ENCODE measurements at places on chromosomes 12 and 14.

DNA sequence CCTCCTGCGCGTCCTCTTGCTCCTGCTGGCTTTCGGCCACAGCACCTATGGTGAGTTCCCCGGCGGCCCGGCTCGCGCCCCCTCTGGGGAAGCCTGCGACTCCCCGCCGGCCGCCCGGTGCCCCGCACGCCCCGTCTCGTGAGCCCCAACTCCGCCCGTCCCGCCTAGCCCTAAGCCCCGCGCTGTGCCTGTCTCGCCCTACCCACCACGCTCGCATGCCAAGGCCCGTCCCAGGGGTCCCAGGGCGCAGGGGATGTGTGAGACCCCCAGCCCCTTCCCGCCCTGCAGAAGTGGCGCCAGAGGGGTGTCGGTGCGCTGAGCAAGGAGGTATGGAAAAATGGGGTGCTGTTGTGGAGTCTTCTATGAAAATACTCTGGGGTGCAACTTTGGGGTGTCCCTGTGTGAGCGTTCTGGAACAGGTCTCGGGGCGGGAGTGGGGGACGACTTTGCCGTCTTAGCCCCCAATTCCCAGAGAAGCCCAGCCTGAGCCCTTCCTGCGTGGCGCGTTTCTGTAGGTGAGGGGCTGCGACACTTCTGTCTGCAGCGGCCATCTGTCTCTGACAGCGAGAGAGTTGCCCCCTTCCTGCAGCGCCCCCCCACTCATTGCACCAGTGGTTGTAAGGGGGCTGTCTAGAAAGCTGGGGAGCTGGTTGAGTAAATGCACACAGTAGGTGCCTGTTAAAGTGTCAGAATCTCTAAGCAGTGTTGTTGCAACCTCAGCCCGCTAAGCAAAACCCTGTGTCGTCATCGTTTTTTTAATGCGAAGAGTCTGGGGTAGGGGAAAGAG is 587 bp downstream of the DLK1 start:
- DNase-seq: no peak

GRCh38 chr12:104683831-104684503 is 227.2 kb downstream of the CHST11 start:
- DNase-seq: no peak

DNA sequence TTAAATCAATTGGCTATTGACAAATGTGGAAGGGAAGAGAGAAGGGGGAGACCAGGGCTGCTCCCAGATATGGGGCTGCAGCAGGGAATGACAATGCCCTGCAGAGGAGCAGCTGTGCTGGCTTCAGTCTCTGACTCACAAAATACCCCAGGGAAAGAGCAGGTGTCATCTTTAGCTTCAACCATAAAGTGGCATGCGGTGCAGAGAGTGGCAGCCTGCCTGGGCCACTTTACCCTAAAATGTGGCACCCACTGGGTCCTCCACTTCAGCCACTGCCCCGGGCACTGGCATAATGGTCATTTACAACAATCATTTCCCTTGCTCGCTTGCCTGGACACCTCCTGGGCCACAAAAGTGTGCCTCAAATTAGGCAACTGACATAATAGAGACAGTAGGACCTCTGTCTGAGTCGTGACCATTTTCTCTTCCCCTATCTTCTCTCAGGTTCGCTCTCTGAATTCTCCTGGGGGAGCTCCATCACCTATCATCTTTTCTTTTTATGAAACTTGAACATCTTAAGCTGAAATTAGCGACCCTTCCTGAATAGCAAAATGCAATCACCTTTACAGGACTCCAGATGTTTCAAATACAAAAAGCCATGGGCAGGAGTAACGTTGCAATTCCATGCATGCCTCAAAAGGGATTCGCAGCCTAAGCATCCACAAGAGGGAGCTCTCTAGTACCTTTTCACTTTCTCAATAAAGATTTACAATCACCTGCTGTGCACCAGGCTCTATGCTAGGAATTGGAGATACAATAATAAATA is 179.9 kb upstream of the ATF7IP start:
- peak; percentile 17 for DNase-seq

- DNase-seq: no peak
Measured at GRCh38 chr12:108241986-108242703, 97.0 kb downstream of the CMKLR1 start.

- DNase-seq: no peak
Measured at GRCh38 chr12:113757221-113758002, 208.7 kb downstream of the RBM19 start.

- peak; percentile 91 for DNase-seq
Measured at GRCh38 chr12:116455540-116456329, 103.4 kb upstream of the MAP1LC3B2 start.

DNA sequence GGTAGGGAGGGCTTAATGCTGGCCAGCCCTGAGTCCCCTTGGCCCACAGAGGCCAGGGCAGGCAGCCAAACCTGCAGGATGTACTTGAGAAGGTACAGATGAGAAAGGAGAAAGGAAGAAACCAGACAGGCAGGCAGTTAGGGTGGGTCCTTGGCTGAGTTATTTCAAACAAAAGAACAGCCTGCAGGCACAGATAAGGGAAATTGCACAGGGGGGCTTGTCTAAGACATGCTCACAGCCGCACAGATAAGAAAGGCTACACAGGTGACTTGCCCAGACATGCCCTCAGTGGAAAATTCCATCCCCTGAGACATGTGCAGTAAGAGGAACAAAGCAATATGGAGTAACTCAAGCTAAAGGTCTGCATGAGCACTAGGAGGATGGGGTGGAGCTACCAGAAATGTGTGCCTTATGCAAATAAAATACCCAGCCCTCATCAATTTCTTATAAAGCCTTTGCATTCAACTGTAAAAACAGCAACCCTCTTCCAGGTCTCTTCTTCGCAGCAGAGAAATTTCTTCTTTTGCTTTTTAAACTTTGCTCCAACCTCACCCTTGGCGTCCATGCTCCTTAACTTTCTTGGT is 158.2 kb upstream of the RGS6 start:
- no peak for DNase-seq

DNA sequence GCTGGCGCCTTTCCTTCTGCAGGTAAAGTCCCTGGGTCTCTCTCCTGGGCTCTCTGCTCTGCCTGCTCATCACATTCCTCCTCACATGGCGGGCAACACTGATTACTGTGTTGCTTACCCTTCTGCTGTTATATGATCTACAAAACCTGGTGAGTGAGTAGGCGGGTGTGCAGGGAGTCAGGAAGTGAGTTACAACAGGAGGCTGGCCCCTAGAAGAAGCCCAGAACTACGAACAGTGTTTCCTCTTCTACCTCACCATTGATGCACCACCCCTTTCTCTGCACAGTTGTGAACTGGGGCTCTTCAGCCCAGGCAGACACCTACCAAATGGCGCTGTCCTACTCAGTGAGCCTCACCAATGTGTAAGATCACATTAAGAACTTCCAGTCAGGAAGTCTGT is 4.9 kb upstream of the KLHL33 start:
- DNase-seq: no peak

DNA sequence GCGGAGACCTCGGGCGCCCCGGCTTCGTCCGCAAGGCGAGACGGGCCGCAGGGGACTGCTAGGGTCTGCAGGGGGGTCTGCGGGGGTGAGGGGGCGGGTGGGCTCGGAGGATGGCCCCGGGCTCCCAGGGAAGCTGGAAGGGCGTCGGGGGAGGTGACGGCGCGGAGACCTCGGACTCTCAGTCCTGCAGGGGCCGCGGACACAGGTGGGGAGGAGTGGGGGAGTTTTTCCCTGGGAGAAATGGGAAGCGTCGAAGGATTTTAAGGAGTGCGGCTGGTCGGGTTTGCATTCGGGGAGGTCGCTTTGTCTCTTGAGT is 25.9 kb downstream of the ZBTB42 start:
- DNase-seq: no peak

DNA sequence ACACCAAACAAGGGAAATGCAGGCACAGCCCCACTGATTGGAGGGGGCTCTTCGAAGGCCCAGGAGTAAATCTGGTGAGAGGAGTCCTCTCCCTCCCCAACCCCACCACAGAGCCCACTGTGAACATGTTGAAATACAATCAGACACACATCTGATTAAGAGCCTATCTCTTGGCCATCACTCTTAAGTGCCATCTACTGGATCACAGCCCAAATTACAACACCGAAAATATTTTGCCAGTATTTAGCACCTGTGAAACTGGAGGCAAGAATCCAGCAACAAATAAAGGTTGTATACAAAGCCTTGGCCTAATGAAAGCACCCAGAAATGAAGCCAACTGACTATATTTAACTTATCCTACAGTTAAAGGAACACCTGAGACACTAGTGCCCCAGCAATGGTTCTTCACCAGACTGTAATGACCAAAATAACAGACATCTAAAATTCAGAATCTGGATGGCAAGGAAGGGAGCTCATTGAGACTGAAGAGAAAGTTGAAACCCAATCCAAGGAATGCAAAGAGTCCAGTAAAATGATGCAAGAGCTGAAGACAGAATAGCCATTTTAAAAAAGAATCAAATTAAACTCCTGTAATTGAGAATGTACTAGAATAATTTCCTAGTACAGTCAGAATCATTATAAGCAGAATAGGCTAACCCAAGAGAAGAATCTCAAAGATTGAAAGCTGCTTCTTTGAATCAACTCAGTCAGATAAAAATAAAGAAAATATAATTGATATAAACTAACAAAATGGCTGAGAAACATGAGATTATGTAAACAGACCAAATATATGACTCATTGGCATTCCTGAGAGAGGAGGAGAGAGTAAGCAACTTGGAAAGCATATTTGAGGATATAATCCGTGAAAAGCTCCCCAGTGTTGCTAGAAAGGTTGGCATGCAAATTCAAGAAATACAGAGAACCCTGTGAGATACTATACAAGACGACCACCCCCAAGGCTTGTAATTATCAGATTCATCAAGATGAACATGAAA is 1117.0 kb downstream of the FLRT2 start:
- DNase-seq: no peak

DNA sequence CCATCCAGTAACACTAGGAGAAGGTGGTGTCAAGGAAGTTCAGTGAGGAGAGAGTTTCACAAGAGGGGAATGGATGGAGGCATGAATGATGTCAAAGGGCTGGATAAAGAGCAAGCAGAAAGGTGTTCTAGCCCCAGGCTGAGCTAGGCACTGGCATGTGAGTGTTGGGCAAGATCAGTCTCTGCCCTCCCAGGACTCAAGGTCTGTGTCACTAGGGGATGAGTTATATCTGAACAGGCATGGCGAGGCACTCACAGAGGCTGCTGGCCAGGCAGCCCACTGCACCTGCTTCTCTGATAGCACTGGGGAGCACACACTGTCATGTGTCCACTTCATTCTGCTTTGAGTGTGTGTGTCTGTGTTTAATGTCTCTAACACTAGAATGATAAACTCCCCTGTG is 903.8 kb downstream of the BCL11B start:
- DNase-seq: no peak

- no peak for DNase-seq
Measured at GRCh38 chr12:22339691-22340090, 5.2 kb upstream of the ST8SIA1 start.

GRCh38 chr12:53324113-53324778 is 2.8 kb upstream of the AAAS start:
- no peak for DNase-seq

DNA sequence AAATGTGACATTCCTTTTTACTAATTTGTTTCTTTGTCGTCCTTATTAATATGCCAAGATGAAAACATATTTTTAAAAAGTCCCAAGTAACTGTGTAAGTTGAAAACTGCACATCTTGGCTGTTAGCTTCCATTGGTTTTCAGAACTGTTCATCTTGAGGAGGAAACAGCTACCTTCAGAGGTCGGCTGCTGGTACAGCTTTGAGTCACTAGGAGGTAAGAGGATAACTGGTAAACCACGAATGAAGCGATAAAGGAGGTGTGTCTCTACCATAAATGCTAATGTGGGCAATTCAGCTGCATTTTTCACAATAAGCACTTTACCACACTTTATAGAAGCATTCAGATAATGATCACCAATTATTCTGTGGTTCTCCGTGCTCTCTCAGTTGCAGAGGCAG is 137.5 kb upstream of the KRAS start:
- DNase-seq: no peak

GRCh38 chr14:82447586-82447985 is 913.9 kb upstream of the SEL1L start:
- DNase-seq: no peak

GRCh38 chr14:103104654-103105452 is 10.3 kb downstream of the EXOC3L4 start:
- peak; percentile 64 for DNase-seq

DNA sequence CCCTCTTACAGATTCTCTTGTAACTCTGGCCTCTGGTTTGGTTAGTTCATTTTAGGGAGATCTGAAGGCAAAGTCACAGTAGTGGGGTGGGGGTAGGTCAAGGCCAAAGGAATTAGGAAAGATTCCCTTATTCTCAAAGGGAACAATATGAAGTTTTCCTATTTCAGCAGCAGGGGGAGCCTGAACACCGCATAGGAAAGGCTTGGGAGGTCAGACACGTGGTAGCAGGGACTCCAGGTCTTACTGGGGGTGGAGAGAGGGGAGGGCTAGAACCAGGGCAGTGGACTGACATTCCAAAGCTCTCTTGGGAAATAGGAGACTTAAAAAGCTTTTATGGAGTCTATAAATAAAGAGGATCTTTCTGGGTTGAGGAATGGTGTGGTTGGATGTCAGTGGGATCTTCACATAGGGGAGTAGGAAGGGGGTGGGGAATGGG is 1.3 kb downstream of the ZC3H10 start:
- peak; percentile 77 for DNase-seq

GRCh38 chr14:102988054-102988453 is 65.6 kb downstream of the AMN start:
- peak; percentile 25 for DNase-seq

GRCh38 chr14:99413911-99414310 is 66.7 kb downstream of the SETD3 start:
- DNase-seq: no peak

- no peak for DNase-seq
Measured at GRCh38 chr14:105602799-105603793, 76.7 kb downstream of the TMEM121 start.

GRCh38 chr14:63249092-63249491 is 44.8 kb downstream of the RHOJ start:
- no peak for DNase-seq

- DNase-seq: no peak
Measured at GRCh38 chr14:65976761-65977404, 509.3 kb upstream of the CCDC196 start.

DNA sequence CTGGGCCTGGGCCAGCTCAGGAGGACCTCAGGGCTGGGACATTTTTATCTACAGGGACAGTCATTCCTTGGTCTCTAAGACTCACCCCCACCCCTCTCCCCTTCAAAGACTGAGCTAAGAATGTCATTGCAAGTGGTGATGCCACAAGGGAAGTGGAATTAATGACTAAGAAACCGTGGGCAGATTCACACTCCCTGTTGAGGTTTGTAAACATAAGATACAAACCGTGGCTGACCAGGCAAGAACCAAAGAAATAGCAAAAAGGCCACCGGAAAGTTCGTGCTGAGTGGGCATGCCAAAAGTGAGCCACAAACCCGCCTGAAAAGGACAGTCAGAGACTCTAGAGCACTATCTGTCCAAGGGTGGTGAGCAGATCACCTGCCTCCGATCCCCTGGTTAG is 25.7 kb downstream of the NUAK1 start:
- peak; percentile 32 for DNase-seq

DNA sequence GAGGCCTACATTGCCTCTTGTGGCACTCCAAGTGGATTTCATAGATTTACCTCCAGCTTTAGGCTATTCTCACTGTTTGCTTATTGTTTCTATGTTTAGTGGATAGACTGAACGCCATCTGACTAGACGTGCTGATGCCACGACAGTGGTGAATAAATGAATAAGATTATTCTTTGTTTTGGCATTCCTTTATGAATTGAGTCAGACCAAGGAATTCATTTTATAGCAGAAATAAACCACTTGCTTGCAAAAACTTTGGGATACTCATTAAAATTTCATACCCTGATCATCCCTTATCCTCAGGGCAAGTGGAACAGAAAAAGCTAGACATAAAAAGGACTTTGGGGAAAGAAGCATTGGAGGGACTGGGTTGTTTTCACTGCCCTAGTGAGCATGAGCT is 71.7 kb upstream of the FERMT2 start:
- no peak for DNase-seq

- DNase-seq: no peak
Measured at GRCh38 chr12:127278351-127278750, 988.6 kb upstream of the TMEM132C start.
